ENCODE measurements at places on chromosomes 4 and X. TPM values are rescaled to one million over a fixed set of nuclear protein-coding genes. Genes with fewer than 3 reads are reported as not detected.

The MAGEA2 gene
- total RNA-seq, result not detected

The GYPE gene
- not detected for total RNA-seq

The TMPRSS11A gene
- 26.0 TPM for total RNA-seq

The ADH1A gene
- total RNA-seq, result not detected

The APOO gene
- total RNA-seq, result 8.6 TPM

The SUPT20HL2 gene
- not detected for total RNA-seq

The EREG gene
- total RNA-seq, result 1.2 TPM

GRCh38 chrX:133005042-133005441, 46.6 kb upstream of the HS6ST2 start:
- DNase-seq, result no peak

DNA sequence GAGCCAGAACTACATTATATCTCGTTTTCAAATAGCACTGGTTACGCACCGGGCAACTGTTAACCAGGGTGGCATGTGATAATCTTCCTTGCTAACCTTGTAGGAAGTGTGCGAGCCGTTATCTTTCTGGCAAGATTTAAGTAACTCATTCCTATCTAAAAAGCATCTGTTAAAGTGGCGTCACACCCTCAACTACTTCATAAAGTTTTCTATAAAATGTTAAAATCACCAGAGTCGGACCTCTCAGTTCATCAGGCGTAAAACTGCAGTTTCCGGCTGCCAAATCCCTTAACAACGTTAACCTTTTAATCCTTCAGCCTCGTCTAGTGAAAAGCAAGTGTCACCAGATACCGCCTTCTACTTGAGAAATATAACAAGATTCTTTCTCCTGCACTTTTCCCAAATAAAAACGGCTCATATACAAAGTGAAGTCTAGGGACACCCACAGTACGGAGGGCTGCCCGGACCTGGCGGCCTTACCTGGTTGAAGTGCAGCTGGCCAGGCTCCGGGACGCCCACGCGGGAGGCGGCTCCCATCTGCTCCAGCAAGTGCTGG, 1.2 kb downstream of the SLC39A8 start:
- DNase-seq, result no peak

- DNase-seq, result no peak
These were observed 118.8 kb downstream of the ZNF827 start for GRCh38 chr4:145819853-145820181.

DNA sequence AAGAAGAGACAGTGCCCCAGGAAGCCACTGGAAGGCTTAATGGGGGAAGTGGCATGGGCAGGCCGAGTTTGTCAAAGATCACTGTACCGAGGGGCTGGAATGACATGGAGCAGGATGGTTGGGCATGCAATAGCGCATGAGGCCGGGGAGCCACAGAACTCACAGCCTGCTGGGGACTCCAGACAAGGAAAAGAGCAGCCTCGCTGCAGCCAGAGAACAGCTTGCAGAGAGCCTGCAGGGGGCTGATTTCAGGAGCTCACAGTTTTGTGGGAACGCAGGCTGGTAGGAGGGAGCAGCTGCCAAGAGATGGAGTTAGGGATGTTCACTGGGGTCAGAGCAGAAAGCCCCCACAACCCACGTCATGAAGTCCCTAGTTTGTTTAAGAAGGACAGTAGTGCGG, 45.4 kb downstream of the STOX2 start:
- DNase-seq, result no peak

- DNase-seq, result no peak
These were observed 2.2 kb upstream of the PLXNB3 start for GRCh38 chrX:153761863-153762262.

DNA sequence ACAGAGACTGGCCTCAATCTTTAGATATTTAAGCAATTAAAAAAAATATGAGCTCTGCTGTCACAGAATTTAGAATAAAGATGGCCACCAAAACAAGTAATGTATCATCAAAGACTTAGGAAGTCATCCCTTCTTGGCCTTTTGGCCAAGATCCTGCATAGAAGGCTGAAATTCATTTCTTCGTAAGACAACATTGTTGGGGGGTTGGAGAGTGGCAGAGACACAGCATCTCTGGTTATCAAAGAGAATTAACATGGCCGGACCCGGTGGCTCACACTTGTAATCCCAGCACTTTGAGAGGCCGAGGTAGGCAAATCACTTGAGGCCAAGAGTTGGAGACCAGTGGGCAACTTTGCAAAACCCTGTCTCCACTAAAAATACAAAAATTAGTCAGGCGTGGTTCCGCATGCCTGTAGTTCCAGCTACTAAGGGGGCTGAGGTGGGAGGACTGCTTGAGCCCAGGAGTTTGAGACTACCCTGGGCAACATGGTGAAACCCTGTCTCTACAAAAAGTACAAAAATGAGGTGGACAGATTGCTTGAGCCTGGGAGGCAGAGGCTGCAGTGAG, 4.0 kb downstream of the PPM1K start:
- no peak for DNase-seq

DNA sequence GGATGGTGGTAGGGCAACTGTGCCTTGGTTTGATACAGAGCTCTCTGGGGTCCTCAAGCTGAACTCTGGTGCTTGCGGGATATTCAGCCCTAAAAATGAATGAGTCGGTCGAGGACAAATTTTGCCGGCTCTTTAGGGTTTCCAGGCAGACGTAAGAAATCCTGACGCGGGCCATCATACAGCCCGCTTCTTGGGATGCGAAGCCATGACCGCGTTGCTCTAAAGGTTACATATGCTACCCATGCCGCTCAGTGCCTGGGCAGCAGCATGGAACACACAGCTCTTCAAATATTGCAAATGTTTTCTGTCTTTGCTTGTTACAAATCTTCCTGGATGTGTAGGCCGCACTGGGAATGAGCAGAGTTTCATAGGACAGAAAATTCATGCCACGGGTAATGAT, 55.6 kb downstream of the NBDY start:
- no peak for DNase-seq

GRCh38 chr4:151322570-151322969, 2.8 kb downstream of the SH3D19 start:
- DNase-seq, result no peak

DNA sequence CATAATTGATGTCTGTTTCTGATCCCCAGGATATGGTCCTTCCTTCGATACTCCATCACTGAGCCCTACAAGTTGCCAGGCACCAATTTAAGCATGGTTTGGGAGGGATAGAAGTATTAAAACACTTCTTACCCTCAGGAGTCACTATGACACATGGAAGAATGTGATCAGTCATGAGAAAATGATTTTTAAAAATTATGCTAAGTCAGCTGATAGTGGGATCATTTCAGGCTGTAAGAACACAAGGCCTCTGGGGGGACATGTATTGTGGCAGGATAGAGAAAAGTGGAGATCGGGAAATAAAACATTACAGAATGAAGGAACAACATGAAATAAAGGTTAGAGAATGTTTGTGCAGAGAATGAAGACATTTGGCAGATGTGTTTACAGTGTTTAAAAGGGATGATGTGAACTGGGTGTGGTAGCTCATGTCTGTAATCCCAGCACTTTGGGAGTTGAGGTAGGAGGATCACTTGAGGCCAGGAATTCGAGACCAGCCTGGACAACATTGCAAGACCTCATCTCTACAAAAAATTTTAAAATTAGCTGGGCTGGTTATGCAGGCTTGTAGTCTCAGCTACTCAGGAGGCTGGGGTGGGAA, 64.0 kb downstream of the ELOVL6 start:
- DNase-seq, result no peak

DNA sequence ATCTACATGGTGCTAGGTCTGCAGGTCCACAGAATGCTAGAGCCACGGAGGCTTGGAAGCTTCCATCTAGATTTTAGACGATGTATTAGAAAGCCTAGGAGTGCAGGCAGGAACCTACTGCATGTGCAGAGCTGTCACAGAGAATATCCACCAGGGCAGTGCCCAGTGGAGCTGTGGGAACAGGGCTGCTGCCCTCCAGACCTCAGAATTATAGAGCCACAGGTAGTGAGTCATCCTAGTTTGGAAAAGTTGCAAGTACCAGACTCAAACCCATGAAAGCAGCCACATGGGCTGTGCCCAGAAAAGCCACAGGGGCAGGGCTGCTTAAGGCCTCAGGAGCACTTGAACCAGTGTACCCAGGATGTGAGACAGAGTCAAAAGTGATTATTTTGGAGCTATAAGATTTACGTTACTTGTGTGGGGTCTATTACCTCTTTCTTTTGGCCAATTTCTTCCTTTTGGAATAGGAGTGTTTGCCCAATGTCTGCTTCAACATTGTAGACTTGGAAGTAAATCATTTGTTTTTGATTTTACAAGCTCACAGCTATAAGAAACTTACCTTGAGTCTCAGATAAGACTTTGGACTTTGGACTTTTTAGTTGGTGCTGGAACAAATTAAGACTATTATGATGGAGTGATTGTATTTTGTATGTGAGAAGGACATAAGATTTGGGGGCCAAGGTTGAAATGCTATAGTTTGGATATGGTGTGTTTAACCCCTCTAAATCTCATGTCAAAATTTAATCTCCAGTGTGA, 143.5 kb upstream of the CHRDL1 start:
- DNase-seq, result no peak
